Dermis microvascular lymphatic vessel endothelial cell (primary cell): ENCODE measurements at places on chromosomes 4 and X.

GRCh38 chr4:27629532-27630225 lies 769.0 kb downstream of the STIM2 start:
- no peak for DNase-seq

DNA sequence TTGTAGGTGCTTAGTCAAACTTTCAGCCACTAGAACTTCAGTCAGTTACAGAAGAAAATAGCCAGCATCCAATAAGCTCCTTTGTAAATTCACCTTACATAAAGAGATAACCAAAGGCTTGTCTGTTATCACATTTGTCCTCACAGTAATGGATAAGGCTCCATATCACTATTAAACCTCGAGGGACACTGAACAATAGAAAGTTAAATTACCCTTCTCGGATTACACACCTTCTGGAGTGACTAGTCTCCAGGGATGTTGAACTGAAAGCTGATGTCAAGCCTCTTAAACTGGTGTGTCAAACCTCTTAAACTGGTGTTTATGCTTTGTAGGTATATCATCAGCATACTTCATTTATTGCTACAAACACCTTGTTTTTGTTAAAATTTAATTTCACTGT lies 639.0 kb downstream of the CENPC start:
- DNase-seq = no peak

DNA sequence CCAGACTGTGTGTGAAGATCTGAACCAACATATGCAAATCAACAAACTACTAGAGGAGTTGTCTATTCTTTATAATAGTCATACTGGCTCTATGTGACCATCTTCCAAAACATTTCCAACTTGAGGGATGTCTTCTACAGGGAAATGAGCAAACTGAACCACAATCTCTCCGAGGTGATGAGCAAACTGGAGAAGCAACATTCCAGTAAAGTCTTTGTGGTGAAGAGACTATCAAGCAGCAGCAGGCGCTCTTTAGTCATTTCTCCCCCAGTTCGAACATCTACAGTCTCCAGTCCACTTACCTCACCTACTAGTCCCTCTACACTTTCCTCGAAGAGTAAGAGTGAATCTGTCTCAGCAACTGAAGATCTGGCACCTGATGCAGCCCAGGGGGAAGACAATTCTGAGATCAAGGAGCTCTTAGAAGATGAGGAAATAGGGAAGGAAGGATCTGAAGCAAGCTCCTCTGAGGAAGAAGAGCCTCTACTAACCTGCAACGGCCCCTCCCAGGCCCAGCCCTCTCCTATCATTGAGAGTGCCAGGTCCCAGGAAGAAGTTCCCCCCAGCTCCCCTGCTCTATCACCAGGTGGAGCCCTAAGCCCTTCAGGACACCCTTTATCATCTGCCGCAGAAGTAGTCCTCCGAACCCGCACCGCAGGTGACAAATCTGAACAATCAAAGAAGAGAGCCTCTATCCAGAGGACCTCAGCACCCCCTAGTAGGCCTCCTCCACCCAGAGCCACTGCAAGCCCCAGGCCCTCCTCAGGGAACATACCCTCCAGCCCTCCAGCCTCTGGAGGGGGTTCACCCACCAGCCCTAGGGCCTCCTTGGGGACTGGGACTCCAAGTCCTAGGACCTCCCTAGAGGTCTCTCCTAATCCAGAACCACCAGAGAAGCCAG lies 98.1 kb downstream of the HNRNPD start:
- no peak for DNase-seq

DNA sequence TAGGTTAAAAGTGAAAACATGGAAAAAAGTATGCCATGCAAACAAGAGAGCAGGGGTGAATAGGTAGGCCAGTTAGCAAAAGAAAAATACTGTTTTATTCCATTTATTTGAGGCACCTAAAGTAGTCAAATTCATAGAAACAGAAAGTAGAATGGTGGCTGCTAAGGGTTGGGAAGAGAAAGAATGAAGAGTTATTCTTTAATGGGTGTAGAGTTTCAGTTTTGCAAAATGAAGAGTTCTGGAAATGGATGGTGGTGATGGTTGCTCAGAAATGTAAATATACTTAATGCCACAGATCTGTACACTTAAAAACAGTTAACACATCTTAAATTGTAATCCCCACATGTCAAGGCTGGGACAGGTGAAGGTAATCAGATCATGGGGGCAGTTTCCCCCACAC lies 29.7 kb downstream of the PARM1 start:
- no peak for DNase-seq

GRCh38 chr4:87937523-87937922 lies 38.0 kb upstream of the SPP1 start:
- DNase-seq = no peak

DNA sequence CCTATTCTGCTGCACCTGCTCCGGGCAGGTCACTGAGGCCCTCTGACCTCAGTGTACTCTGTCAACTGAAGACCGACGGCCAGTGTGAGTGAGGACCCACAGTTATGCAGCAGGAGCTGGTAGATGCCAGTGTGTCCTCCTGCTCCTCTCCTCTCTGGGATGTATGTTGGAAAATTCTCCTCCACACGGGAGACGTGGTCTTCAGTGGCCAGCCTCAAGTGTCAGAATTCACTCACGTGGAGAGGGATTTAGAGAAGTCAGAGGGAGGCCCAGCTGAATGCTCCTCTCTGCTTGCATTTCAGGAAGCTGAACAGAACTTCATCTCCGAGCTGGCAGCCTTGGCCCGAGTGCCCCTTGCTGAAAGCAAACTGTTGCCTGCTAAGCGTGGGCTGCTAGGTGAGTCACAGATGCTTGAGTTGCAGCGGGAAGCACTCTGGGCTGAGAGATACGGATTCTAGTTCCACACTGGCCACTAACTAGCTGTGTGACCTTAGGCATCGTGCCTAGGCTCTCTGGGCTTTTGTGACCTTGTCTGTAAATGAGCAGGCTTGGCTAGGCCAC lies 83.6 kb downstream of the CRMP1 start:
- DNase-seq = no peak
